ENCODE measurements at places on chromosomes 1 and 21. TPM values are rescaled to one million over a fixed set of nuclear protein-coding genes. Genes with fewer than 3 reads are reported as not detected.

CRYZ gene
- 67.7 TPM for total RNA-seq

TCEA3 gene
- total RNA-seq: 152 TPM

NUF2 gene
- total RNA-seq: 1.2 TPM

FCGR3A gene
- total RNA-seq: 66.8 TPM

GJA5 gene
- 3.2 TPM for total RNA-seq

OR2T29 gene
- not detected for total RNA-seq

KRTAP11-1 gene
- not detected for total RNA-seq

SYPL2 gene
- 16.9 TPM for total RNA-seq

FBXO2 gene
- 31.0 TPM for total RNA-seq

ILDR2 gene
- total RNA-seq: 0.87 TPM

GOLPH3L gene
- total RNA-seq: 23.1 TPM

FRRS1 gene
- total RNA-seq: 12.0 TPM

STUM gene
- total RNA-seq: 0.18 TPM

S100A3 gene
- total RNA-seq: 0.54 TPM

HMGB4 gene
- not detected for total RNA-seq

CNIH4 gene
- total RNA-seq: 39.0 TPM

KCNA3 gene
- 1.6 TPM for total RNA-seq

C1orf74 gene
- total RNA-seq: 1.6 TPM

RNF186 gene
- total RNA-seq: not detected

DMBX1 gene
- total RNA-seq: 0.14 TPM

PROK1 gene
- 8.1 TPM for total RNA-seq

CFAP298 gene
- total RNA-seq: 37.7 TPM

PLD5 gene
- total RNA-seq: 1.9 TPM

SMYD3 gene
- total RNA-seq: 24.7 TPM

S100A11 gene
- 162 TPM for total RNA-seq

S100A14 gene
- not detected for total RNA-seq

LSS gene
- total RNA-seq: 246 TPM

CLCA2 gene
- not detected for total RNA-seq

C1orf216 gene
- 13.5 TPM for total RNA-seq

EVA1C gene
- total RNA-seq: 12.6 TPM

FCRL2 gene
- not detected for total RNA-seq

S100A10 gene
- total RNA-seq: 66.7 TPM

SPRR2B gene
- total RNA-seq: not detected

AGTRAP gene
- total RNA-seq: 66.5 TPM

RIPPLY3 gene
- 0.41 TPM for total RNA-seq

S100A8 gene
- total RNA-seq: 21.7 TPM

C1orf115 gene
- 8.3 TPM for total RNA-seq

CFHR2 gene
- total RNA-seq: not detected

ZBTB8B gene
- total RNA-seq: 0.06 TPM

TXNIP gene
- total RNA-seq: 1,279 TPM

FAM3B gene
- total RNA-seq: 0.25 TPM

PCP4 gene
- 2.7 TPM for total RNA-seq

ATP6V1G3 gene
- total RNA-seq: not detected

MECR gene
- 36.7 TPM for total RNA-seq

IVL gene
- not detected for total RNA-seq

DNAH14 gene
- 16.8 TPM for total RNA-seq

OR10J5 gene
- not detected for total RNA-seq

DNASE2B gene
- 0.24 TPM for total RNA-seq

GJC2 gene
- 2.7 TPM for total RNA-seq

F11R gene
- total RNA-seq: 99.1 TPM

PTCH2 gene
- 1.5 TPM for total RNA-seq

MKNK1 gene
- total RNA-seq: 40.4 TPM

PARS2 gene
- total RNA-seq: 7.4 TPM

MRAP gene
- 50.3 TPM for total RNA-seq

CYP4B1 gene
- total RNA-seq: 11.9 TPM

GPR37L1 gene
- total RNA-seq: under 0.01 TPM

SPRR2A gene
- total RNA-seq: not detected

SLC2A5 gene
- total RNA-seq: 24.7 TPM

RUSC1 gene
- 27.6 TPM for total RNA-seq
